Endodermal cell (in vitro differentiated cells): ENCODE measurements at places on chromosomes 11 and 22. TPM values are rescaled to one million over a fixed set of nuclear protein-coding genes. Genes with fewer than 3 reads are reported as not detected.
A peak's percentile ranks its signal among the peaks of the same experiment; 100 is the strongest.

The NOX4 gene
- 3.8 and 6.0 TPM in 2 replicates for total RNA-seq

The SCGB2A2 gene
- not detected in 3 replicates for total RNA-seq

The TUB gene
- total RNA-seq: 15.3 to 30.3 TPM (median 29.9 TPM) in 3 replicates

The IFTAP gene
- total RNA-seq: 23.9 and 25.6 TPM in 2 replicates

The MCAM gene
- total RNA-seq: 28.3 and 28.4 TPM in 2 replicates

DNA sequence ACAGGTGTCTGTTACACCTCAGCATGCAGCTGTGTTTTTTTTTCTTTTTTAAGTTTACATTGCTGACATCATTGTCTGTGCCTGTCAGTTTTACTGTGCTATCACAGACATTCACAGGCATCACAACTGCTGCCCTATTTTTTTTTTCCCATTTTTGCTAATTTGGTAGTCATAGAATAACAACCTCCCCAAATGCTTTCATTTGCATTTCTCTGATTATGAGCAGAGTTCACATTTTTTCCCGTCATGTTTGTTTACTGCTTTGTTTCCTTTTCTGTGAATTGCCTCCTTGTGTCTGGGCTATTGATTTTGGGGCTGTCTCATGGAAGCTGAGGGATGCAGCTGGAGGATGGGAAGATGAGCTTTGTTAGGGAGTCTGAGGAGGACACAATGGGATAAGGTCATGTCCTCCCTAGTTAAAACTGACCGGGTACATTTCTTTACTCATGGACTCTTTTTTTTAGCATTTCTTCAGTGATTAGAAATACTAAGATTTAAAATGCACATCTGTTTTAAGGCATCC is 155.1 kb downstream of the LDLRAD3 start:
- peak; percentile 7 for DNase-seq

- DNase-seq: no peak
Measured at GRCh38 chr22:29555065-29555644, 1.6 kb upstream of the THOC5 start.

GRCh38 chr11:125999234-125999880 is 53.5 kb downstream of the VSIG10L2 start:
- no peak for DNase-seq

- DNase-seq: no peak
Measured at GRCh38 chr22:42648368-42649245, 585 bp downstream of the CYB5R3 start.

DNA sequence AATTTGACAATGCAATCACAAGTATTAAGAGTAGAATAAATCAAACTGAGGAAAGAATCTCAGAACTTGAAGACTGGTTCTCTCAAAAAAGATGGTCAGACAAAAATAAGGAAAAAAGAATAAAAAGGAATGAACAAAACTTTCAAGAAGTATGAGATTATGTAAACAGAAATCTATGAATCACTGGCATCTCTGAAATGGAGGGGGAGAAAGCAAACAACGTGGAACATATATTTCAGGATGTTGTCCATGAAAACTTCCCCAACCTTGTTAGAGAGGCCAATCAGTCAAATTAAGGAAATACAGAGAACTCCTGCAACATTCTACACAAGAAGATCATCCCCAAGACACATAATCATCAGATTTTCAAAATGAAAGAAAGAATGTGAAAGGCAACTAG is 235.7 kb downstream of the SBF2 start:
- DNase-seq: no peak

DNA sequence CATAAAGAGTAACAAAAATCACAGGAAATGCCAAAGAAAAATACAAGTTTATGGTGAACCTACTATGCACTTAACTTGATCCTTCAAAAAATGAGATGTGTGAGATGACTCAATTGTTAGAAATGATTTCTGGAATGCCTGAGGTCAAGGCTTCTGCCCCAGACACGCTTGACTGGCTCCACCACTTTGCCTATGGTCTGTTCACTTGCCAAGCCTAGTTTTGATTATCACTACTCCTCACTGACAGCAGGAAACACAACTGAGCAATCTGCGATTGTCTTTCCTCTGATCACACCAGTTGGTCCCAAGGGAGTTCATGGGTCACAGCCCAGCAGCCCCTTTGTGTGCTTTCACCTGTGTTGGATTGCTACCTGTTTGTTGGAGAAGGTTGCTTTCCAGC is 20.6 kb upstream of the PRDM10 start:
- no peak for DNase-seq

DNA sequence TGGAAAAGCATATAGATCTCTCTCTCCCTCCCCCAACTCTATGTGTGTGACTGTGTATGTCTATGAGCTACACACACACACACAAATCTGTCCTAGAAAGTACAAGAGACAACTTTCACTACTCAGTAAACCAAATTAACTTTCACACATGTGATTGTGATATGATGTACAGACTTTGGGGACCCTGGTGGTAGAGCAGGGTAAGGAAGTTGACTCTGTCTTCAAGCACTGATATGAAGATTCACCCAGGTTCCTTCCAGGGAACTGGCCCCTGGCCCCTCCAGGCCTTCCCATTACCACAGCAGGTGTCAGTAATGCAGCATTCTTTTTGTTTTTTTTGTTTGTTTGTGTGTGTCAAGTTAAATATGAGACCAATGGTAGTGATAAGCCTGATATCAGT is 66.1 kb upstream of the PTH start:
- DNase-seq: no peak
